HS-5 (cell line): ENCODE measurements at places on chromosomes 1 and 21.

DNA sequence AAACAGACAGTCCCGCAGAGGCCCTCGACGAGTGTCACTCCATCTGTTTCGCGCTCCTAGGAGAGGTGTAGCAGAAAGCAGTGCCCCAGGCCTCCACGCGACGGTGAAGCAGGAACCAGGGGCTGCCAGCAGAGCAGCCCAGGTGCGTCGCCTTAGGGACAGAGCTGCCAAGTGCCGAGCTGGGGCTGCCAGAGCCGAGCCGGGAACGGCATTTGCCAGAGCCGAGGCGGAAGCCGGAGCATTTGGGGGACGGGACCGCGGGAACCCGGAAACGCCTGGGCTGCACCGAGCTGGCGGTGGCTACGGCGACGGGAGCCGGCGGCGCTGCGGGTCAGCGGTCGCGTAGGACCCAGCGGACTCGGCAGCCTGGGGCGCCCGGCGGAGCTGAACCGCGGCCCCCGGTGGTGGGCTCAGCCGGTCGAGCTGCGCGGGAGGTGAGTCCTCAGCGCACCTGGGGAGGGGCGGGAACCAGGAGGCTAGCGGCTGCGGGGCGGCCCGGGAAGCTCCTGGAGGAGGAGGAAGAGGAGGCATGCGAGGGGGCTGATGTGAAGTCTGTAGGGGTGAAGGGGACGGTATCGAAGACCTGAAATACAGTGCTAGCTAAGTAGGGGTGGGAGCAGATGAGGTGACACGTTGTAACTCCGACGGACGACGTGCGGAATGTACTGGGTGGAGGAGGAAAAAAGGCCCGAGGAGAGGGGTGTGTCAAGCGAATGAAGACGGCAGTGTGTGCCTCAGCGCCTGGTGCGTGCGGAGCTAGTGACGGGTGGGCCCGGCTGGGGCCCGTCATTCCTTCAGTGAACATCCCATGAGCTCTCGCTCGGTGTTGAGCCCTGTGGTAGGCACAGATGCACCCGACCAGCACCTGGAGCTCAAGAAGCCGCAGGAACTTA is at the start of gene SLC35A3:
TSS of gene SLC35A3 (plus strand) at position 268 of the 893 bp plus-strand sequence. CDS start 23,559 bp downstream, outside the sequence.
- peak; percentile 49 for DNase-seq

- DNase-seq = no peak
Measured at GRCh38 chr1:44895919-44896734, 53.1 kb upstream of the PTCH2 start.

DNA sequence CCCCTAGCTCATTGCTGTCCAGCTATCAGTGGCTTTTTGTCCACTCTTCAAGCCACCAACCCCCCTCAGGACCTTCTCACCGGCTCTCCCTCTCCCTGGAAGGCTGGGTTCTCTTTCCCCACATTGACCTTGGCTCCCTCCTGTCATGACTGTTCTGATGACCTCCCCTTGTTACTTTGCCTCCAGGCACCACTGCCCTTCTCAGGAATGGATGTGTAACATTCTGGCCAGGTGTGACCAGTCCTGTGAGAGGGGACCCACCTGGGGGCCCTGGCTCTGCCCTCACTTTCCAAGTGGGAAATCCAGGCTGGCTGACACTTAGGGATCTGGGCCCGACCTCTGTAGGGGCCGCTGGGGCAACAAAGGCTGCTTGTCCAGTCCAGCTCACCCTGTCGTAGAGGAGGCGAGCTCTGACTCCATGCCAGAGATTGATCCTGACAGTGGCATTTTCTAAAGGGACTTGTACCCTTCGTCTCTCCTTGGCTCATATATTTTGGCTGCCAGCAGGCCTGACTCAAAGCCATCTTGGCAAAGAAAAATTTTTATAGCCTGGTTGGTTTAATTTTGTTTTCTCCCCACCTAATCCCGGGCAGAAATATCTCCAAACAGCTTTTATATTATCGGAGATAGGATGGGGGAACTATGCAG is 37.9 kb upstream of the USP24 start:
- no peak for DNase-seq

DNA sequence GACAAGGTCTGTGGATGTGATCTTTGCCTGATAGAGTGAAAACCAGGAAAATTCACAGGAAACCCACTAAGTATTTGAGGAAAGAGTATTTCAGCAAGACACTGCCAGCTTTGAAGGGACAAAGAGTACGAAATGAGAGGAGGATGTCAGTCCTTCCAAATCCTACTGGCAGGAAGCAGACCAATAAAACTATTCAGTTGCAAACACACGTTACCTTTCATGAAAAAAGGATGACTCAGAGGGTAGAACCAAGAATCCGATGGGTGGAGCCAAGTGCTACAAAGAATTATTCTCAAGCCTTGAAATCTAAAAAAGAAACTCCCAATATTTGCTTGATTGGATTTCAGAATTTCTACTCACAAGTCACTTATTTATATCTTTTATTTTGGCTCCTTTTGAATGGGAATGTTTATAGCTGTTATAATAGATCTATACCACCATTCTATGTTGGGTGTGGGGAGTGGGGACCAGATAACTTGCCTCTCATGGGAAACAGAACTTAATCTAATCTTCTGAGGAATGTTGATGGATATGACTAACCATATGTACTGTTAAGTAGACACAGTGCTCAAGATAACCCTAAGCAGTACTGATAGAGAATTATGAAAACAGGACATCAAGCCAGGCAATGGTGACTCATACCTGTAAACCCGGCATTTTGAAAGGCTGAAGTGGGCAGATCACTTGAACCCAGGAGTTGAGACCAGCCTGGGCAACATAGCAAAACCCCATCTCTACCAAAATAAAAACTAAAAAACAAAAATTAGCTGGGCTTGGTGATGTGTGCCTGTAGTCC is 19.3 kb upstream of the HEATR1 start:
- DNase-seq = peak; percentile 47

DNA sequence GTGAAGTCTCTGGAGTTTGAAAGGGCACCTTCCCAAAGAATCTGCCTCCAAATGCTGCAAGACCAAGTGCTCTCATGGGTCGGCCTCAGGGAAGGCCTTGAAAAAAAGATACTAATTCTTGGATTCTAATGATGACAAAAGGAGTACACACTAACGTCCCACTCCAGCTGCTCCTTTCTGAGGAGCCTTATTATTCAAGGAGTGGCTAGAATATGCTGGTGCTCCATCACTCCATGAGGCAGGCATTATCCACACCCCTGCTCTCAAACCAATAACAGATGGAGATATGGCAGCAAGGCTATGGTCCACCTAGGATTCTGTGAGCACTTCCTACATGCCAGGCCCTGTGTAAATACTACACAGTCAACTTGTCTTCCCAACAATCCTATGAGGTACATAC is 54.4 kb downstream of the FAM78B start:
- no peak for DNase-seq
